ENCODE measurements at places on chromosomes 5 and 9.

- no peak for ATAC-seq
Observed at GRCh38 chr9:133762488-133763271, 24.5 kb upstream of the SARDH start.

DNA sequence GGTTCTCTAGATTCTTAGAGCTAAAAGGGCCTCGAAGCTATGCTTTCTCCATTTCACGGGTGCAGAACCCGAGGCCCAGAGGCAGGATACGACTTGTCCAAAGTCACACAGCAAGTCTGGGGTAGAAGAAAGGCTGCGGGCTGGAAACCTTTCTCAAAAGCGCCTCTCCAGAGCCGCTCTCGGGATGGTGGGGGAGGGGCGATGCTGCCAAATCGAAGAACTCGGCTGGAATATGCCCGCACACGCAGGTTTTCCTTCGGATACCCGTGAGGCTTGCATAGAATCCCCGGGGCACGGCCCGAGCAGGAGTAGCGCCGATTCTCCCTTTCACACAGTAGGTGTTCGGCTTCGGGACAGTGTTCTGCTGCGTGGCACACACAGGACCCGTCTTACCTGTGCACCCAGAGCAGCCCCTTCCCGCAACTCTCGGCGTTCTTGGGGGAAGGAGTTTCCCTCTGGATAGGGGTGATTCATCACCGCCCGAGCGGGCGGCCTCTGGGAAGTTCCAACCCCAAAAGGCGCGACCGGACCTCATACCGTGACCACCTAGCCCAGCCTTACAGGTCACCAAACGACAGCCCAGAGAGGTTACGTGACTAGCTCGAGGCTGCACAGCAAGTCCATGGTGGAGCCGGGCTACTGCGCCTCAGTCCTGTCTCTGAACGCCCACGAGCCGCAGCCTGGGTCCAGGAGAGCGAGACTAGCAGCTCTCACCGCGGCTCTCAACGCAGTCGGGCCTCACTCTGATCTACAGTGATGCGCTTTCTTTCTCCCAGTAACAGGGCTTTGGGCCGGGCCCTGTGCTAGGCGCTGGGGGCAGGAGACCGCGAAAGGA, 4.1 kb downstream of the PAX5 start:
- ATAC-seq: no peak

DNA sequence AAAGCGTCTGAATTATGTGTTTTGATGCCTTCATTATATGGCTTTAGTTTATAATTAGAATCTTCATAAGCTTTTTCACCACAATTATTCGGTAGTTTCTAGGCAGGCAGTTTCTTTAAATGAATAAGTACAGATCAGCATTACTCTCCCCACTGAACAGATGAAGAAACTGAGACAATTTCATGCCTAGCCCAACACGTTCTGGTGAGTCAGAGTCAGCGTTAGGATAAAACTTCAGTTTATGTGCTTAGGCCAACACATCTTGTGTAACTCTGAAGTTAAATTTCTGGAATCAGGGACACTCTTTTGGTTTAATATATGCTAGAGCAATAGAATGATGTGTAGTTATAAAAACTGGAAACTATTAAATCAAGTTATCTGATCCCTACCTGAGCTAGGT, 186.7 kb upstream of the ELL2 start:
- no peak for ATAC-seq

DNA sequence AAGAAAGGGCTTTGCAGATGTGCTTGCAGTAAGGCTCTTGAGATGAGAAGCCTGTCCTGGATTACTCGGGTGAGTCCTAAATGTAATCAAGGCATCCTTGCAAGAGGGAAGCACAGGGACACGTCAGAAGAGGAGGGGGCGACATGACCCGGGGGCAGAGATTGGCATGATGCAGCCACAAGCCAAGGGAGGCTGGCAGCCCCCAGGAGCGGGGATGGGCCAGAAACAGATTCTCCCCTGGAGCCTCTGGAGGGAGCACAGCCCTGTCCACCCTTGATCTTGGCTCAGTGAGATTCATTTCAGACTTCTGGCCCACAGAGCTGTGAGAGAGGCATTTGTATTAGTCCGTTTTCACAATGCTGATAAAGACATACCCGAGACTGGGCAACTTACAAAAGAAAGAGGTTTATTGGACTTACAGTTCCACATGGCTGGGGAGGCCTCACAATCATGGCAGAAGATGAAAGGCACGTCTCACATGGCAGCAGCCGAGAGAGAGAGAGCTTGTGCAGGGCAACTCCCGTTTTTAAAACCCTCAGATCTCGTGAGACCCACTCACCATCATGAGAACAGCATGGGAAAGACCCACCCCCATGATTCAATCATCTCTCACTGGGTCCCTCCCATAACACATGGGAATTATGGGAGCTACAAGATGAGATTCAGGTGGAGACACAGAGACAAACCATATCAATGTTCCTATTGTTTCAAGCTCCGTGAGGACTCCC, 76.1 kb downstream of the ADAMTS2 start:
- ATAC-seq: no peak

- ATAC-seq: peak; percentile 68
Observed at GRCh38 chr5:1229822-1230221, 4.6 kb downstream of the SLC6A18 start.

DNA sequence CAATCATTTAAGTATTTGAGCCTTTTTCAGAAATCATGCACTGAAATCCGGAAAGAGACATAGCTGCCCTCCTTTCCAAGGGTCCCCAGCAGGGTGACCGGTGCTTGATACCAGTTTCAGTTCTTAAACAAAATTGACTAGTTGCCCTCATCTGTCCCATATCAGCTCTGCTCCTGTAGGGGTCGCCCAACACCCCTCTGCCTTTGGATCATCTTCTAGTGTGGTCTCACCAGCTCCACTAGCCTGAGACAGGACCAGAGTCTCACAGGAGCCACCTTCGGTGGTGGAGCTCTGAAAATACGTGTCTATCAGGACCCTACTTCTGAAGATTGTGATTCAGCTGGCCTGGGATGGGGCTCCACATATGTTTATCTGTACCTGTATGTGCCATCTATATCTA, 428.2 kb downstream of the ENC1 start:
- no peak for ATAC-seq

- no peak for ATAC-seq
Observed at GRCh38 chr9:133643978-133644760, 8.0 kb downstream of the DBH start.

GRCh38 chr9:70006306-70006705, 37.3 kb upstream of the MAMDC2 start:
- no peak for ATAC-seq

DNA sequence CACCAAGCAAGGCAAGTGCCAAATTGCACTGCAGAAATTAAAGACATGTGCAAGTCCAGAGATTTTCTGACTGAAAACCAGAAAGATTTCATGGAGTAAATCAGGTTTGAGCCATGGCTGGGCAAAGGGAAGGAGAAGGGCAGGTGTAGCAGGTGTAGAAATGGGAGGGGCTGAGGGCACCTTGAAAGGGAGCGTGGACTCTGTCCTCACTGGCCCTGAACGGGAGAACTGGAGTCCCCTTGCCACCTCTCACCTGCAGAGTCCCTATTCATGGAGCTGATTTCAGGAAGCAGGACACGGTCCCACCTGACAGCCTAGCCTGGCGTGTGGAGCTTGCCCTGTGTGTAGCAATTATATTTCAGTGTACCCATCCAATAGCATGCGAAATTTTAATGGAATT, 46.3 kb downstream of the UBE2QL1 start:
- no peak for ATAC-seq

GRCh38 chr5:175104677-175105076, 339.3 kb downstream of the DRD1 start:
- no peak for ATAC-seq

DNA sequence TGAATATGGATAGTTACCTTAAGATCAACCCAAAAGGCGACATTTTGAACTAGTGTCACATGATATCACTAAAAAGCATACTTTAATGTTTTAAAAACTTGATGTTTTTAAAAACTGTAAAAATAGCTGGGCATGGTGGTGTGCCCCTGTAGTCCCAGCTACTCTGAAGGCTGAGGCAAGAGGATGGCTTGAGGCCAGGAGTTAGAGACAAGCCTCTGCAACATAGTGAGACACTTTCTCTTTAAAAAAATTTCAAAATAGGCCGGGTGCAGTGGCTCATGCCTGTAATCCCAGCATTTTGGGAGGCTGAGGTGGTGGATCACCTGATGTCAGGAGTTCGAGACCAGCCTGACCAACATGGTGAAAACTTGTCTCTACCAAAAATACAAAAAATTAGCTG, 129.5 kb downstream of the NPR3 start:
- ATAC-seq: no peak
